ENCODE measurements at places on chromosomes 3 and 15. TPM values are rescaled to one million over a fixed set of nuclear protein-coding genes. Genes with fewer than 3 reads are reported as not detected.

DNA sequence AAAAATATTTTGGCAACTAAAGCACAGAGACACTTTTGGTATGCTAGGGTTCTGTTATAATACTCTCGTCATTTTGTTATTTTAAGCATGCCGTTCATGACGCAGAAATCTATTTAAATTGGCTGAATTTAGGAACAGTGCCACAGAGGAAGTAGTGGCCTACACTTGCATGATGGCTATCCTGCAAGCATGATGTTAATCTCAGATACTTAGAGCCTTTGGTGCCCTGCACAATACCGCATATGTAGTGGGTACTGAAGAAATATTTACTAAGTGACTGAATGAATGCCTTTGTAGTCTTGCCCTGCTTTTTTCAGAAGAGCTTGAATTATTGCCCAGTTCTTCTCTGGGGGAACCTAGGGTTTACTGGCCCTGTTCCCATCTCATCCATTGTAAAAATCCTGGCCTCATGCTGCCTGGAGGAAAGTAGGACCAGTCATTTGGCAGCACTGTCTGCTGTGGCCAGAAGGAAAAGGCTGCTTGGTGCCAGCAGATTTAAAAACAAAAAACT lies 79.0 kb downstream of the SERPINI1 start:
- DNase-seq = no peak

- DNase-seq = no peak
Measured at GRCh38 chr15:64909546-64909945, 2.2 kb upstream of the ANKDD1A start.

- DNase-seq = no peak
Measured at GRCh38 chr3:58766587-58767282, 100.2 kb upstream of the FAM3D start.

DNA sequence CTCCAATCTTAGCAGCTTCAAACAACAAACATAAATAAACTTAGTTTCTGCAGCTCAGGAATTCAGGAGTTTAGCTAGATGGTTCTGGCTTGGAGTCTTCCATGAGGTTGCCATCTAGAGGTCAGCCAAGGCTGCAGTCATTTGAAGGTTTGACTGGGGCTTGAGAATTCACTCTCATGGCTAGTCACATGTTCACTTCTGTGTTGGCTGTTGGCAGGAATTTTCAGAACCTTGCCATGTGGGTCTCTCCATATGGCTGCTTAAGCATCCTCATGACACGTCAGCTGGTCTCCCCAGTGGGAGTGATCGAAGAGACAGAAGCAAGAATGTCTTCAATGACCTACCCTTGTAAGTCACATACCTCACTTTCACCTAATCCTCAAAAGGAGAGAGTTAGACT lies 269.2 kb upstream of the CNTN3 start:
- no peak for DNase-seq

- no peak for DNase-seq
Measured at GRCh38 chr3:4207672-4208071, 95.5 kb upstream of the SETMAR start.

GRCh38 chr3:159586571-159587202 lies 401.9 kb upstream of the IL12A start:
- no peak for DNase-seq

DNA sequence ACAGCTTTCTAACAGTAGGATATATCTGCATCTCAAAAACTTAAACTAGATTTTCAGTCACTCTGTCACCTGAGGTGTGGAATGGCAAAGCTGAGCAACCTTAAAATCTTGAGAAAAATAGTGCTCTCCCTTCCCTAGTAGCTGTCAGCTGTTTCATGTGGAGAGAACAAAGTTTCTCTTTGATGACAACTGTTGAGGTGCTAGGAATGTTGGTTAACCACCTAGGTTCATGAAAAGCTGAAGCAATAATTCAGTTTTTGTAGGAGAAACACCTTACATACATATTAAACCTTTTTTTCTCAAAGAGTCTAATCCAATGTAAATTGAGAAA lies 40.8 kb downstream of the TCF12 start:
- no peak for DNase-seq

DNA sequence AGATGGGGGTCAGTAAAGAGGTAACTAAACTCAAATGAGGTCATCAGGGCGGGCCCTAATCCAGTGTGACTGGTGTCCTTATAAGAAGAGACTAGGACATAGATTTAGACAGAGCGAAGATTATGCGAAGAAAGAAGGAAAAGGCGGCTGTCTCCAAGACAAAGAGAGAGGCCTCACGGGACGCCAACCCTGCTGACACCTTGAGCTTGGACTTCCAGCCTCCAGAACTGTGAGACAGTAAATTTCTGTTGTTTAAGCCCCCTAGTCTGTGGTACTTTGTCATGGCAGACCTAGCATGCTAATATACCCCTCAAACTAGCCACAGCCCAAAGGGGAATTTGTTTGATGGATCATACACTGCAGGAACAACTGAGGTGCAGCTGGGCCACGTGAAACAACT lies 183.0 kb downstream of the ABHD5 start:
- no peak for DNase-seq

GRCh38 chr3:195007766-195008165 lies 263.2 kb downstream of the XXYLT1 start:
- no peak for DNase-seq

- DNase-seq = no peak
Measured at GRCh38 chr3:108485146-108485545, 25.2 kb downstream of the MYH15 start.

- no peak for DNase-seq
Measured at GRCh38 chr3:142595581-142595950, 627 bp upstream of the PLS1 start.

DNA sequence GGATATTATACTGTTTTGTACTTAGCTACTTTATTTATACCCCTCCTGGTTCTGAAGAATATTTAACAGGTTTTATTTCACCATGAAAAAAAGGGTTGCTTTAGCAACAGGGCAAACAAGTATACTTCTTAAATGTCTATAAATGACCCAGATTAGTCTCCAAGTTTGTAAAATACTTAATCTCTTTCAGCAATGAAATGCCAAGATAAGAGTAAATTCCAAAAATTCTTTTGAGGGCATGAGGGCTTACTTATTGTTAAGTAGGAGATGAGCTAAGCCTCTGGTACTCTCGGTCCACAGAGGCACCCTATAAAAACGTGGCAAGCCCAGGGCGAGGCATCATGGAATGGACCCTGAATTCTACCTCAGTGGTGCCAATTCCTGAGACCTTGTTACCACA lies 264.8 kb upstream of the NSMCE3 start:
- DNase-seq = no peak

- DNase-seq = no peak
Measured at GRCh38 chr3:74357881-74358280, 256.6 kb downstream of the CNTN3 start.

DNA sequence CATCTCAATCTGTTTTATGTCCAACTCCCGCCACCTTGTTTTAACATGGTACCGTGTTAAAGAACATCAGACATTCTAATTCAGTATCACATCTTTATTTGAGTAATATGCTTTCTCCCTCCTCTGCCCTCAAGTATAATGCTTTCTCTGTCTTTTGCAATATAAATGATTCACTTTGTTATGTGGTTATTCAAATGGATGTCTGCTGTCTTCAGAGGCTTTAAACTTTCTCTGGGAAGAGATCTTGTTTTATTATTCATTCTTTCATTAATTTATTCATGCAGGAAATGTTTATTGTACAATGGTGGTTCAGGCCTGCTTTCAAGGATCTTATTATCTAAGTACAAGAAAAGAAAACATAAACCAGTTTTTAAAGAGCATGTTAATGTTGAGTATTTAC lies 57.1 kb downstream of the RAP2B start:
- DNase-seq = no peak

- no peak for DNase-seq
Measured at GRCh38 chr3:94935738-94936580, 873.1 kb downstream of the NSUN3 start.

GRCh38 chr15:31145271-31145911 lies 43.9 kb upstream of the TRPM1 start:
- no peak for DNase-seq

DNA sequence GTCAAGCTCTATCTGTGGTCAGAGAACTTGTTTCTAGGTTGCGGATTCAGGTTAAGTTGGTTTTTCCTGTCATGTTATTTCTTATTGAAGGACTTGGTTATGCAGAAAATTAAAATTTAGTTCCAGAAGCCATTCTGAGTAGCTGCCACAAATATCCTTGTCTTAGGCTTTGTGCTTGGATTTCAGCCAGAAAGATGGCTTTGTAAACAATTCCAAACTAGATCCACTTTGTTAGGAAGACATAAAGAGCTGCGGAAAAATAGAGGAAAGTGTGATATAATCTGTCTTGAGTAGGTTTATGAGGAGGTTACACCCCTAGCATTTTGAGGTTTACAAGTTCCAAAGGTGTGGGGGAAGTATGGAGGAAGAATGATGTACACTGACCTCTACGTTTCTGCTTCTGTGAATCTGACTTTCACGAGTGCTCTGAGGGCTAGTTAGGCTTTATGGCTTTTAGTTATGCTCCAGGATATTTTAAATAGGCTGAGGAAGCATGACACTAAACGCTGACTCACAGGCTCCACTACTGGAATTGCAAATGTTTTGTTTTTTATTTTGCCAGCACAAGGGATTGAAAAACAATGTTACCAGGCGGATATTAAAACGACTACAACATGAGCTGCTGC lies 46.3 kb upstream of the UTS2B start:
- DNase-seq = no peak

DNA sequence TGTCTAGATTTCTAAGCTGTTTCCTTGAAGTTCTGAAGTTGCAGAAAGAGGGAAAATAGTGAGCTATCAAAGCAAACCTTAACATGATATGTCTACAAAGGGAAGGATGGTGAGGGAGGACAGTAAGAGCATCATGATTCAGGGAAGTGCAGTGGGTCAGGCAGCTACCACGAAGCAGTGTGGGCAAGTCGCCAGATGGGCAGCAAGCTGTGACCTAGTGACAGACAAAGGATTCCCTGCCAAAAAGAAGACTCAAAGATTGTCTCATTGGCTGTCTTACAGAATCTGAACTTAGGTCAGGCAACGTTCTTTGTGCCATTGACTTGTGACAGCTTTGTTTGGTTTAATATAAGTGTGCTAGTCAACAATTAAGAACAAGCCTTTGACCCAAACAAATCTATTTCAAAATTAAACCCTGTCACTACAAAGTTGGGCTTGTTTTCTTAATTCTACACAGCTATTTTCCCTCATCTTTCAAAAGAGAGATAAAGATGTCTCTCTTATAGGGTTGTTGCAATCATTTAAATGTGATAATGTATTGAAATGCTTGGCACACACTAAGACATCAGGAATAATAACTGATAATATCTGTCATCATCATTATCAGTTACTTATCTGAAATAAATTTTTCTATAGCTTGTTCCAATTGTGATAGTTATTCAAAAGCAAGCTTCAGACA lies 153.3 kb downstream of the ECT2 start:
- peak; percentile 67 for DNase-seq

- DNase-seq = no peak
Measured at GRCh38 chr3:197675563-197675860, 61.2 kb downstream of the RUBCN start.

DNA sequence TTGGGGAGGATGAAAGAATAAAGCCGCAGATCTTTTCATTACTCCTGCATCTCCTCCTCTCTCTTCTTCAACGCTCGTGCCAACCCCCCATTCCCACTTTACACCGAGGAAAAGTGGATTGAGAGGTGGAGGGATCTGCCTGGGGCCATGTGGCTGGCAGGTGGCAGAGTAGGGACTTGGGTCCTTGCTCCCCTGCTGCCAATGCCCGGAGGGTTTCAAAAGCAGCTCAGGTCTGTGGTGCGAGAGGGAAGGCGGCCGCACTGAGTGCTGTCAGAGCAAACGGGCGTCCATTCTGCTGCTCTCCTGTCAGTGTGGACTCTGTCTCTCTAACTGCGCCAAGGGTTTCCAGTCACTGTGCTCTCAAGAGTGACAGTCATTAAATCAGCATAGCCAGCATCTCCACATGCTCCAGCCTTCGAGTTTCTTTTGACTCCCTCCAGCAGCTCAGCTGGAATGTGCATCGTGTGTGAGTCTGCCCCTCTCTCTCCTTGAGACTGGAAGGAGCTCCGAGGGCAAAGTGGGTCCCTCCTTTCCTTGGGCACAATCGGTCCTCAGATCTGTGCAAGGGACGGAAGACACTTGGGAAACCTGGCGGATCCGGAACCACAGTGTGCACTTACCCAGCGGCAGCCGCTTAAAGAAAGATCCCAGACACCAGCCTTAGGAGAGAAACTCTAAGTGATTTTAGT lies 68.6 kb downstream of the VGLL4 start:
- DNase-seq = no peak

GRCh38 chr15:81752974-81753373 lies 292.8 kb downstream of the MEX3B start:
- DNase-seq = no peak

DNA sequence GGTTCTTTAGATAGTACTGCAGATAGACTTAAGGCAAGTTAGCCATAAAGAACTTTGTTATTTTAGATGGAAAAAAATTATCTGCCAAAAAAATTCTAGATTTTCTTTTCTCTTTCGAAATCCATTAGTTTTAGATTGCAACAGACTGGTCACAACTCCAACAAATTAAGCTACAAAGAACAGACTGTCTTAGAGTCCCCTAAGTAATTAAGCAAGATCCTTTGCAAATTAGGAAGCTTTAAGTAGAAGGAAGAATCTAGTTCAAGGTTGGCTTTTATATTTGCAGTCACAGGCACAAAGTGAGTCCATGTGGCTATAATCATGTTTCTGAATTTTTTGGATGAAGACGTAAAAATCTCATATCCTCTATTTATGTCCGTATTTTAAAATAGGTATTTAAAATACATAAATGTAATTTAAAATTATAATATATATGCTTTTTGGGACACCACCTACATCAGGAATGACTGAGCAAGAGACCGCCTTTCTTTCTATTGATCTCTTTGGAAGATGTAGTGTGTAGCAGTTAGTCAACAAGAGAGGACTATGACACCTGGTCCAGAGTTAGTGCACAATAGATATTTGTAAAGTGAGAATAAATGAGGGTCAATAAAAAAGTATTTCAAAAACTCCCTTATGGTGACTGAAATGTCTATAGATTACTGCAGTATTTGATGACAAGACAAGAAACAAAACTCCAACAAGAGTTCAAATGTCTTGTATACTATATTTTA lies 34.4 kb downstream of the TMEM45A start:
- DNase-seq = no peak

DNA sequence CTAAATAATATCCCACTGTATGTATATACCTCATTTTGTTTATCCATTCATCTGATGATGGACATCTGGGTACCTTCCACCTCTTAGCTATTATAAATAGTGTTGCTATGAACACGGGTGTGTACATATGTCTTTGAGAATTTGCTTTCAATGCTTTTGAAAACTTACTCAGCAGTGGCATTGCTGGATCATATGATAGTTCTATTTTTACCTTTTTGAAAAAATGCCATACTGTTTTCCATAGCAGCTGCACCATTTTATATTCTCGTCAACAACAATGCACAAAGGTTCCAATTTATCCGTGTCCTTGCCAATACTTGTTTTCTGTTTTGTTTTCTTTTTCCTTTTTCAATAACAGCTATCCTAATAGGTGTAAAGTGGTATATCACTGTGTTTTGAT lies 77.1 kb downstream of the PEAK1 start:
- DNase-seq = no peak

RETNLB gene
- total RNA-seq = not detected

ZKSCAN7 gene
- total RNA-seq = 2.1 TPM

DNAH12 gene
- total RNA-seq = not detected

NECTIN3 gene
- total RNA-seq = 11.7 TPM

PEX11A gene
- total RNA-seq = 13.7 TPM

SLC6A11 gene
- total RNA-seq = not detected

GOLGA6L4 gene
- total RNA-seq = 0.57 TPM

PP2D1 gene
- not detected for total RNA-seq

BFSP2 gene
- total RNA-seq = not detected

SLCO2A1 gene
- total RNA-seq = 7.8 TPM

ITPKA gene
- total RNA-seq = 2.7 TPM

CLRN1 gene
- not detected for total RNA-seq
